Activated naive CD8-positive, alpha-beta T cell treated with anti-CD3 and anti-CD28 coated beads for 36 hours (primary cell): ENCODE measurements at places on chromosomes 4 and X. TPM values are rescaled to one million over a fixed set of nuclear protein-coding genes. Genes with fewer than 3 reads are reported as not detected.

DNA sequence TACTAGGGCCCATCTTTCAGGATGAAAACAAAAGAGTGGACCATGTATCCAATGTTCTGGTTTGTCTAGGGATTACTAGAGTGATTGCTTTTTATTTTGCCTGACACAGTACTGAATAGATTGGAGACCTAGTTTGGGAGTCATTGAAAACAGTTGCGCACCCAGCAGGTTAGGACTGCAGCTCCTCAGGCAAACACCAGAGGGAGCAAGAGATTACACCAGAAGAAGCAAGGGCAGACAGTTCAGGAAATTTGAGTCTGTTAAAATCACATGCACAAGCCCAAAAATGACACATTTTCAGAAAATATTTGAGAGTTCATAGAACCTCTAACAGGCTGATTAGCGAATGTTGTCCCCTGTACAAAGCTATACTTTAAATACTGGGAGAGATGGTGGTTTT lies 55.6 kb downstream of the CYLC1 start:
- H3K36me3 ChIP-seq: no peaks in the 10 kb centered on the region
- H3K27ac ChIP-seq: no peak overlapping the region
- H3K27me3 ChIP-seq: no peaks in the 10 kb centered on the region

DNA sequence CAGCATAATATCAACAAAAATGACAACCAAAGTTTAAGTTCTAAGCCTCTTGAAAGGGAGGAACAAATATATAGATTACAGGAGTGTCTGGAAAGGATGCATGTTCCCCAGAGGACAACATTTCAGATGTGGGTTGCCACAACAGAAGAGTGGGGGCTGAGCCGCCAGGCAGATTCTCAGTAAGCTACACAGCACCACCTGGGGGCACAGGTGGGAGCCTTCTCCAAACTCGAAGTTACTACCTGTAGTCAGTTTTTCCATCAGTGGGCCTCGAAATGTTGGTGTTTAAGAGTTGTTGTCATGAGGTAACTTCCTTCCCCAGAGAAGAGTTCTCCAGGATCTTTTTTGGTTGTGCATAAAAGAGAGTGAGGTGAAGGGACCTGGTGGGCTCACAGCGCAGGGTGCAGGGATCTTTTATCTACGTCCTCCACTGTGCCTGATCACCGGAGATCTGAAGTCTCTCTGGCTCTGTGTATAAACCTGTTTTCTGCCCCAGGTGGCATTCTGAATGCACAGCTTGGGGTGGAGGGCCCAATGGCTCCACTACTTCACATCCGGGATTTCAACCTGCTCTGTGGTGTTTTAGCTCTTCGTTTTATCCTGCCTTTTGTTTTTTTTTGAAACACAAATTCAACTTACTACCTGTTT lies 58.4 kb upstream of the STS start:
- no peaks in the 10 kb centered on the region for H3K27me3 ChIP-seq
- H3K4me1 ChIP-seq: peaks cover 45% of the 10 kb centered on the region
- DNase-seq: peak; percentile 36
- H3K27ac ChIP-seq: peak overlapping the region; percentile 20

DNA sequence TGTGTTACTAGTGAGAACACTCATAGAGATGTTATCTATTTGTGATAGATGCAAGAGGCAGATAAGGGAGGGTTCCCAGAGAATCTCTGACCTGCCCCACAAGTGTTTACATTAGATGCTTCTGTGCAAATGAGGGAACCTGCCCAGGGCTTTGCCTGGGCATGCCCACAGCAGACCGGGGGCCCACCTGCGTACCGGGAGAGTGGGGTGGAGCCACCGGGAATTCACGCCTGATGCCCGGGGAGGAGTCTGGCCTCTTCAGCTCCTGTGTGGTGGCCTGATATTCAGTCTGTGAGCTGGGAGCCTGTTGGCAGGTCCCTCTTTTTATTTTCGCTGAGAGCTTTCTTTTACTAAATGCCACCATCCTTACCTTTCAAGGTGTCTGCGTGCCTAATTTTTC lies 155.7 kb downstream of the SNCA start:
- H3K27ac ChIP-seq: no peak overlapping the region
- DNase-seq: no peak
- H3K27me3 ChIP-seq: peaks cover 22% of the 10 kb centered on the region
- H3K36me3 ChIP-seq: no peaks in the 10 kb centered on the region
- no peak overlapping the region for H3K4me3 ChIP-seq

- H3K27ac ChIP-seq: no peak overlapping the region
- DNase-seq: no peak
- H3K27me3 ChIP-seq: no peaks in the 10 kb centered on the region
- H3K36me3 ChIP-seq: no peaks in the 10 kb centered on the region
- no peak overlapping the region for H3K4me3 ChIP-seq
Observed at GRCh38 chr4:141571362-141571761, 65.0 kb upstream of the IL15 start.

DNA sequence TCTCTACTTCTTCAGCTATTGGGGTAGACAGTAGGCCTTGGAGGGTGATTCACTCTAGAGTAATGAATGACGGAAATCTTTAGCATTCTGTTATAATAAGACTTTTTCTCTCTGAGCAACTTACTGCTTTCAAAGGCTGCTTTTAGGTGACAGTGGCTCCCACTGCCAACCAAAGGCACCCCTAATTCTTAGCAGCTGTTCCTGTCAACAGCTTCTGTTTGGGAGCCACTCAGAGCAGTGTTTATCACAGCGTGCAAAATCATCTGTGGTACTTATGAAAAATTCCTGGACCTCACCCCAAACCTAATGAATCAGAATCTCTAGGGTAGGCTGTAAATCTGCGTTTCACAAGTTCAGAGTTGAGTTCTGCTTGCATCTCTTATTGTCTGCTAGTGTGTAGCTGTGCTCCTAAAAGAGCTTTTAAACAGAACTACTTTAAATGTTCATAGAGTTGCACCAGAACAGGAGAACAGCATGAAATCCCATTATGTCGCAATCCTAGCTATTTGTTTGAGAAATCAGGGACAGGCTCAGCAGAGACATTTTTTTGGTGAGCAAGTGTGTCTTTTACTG lies 52.8 kb upstream of the POU4F2 start:
- H3K4me3 ChIP-seq: no peak overlapping the region
- DNase-seq: no peak
- no peaks in the 10 kb centered on the region for H3K27me3 ChIP-seq
- no peaks in the 10 kb centered on the region for H3K36me3 ChIP-seq
- H3K27ac ChIP-seq: no peak overlapping the region

DNA sequence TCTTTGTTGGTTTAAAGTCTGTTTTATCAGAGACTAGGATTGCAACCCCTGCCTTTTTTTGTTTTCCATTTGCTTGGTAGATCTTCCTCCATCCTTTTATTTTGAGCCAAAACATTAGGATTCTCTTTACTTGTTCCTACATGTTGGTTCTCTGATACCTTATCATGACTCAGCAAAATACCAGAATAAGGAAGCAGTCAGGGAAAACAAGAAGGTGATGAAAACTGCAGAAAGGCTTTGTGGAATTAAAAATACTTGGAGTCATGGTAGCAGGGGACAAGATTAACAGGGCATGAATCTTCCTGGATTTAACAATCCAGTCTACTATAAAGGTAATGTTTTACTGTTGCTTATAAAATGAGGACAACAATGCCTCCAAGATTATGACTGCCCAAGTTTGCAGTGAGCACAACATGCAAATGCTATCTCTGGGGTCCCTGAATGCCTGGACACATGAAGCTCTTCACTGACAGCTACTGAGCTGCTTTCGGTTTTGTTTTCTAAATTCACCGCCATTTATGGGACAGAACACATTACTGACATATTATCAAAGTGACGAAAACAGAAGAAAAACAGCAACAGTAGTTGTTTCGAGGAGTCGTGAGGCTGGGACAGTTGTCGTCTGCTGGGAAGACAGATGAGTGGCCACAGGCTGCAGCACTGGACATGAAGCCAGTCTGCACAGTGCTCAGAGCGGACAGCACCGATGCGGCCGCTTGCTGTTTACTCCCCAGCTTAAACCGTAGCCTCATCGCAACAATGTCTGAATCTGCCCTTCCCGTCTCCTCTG lies 174.5 kb upstream of the DKK2 start:
- no peak for DNase-seq
- H3K36me3 ChIP-seq: no peaks in the 10 kb centered on the region
- no peaks in the 10 kb centered on the region for H3K4me1 ChIP-seq
- no peak overlapping the region for H3K4me3 ChIP-seq

DNA sequence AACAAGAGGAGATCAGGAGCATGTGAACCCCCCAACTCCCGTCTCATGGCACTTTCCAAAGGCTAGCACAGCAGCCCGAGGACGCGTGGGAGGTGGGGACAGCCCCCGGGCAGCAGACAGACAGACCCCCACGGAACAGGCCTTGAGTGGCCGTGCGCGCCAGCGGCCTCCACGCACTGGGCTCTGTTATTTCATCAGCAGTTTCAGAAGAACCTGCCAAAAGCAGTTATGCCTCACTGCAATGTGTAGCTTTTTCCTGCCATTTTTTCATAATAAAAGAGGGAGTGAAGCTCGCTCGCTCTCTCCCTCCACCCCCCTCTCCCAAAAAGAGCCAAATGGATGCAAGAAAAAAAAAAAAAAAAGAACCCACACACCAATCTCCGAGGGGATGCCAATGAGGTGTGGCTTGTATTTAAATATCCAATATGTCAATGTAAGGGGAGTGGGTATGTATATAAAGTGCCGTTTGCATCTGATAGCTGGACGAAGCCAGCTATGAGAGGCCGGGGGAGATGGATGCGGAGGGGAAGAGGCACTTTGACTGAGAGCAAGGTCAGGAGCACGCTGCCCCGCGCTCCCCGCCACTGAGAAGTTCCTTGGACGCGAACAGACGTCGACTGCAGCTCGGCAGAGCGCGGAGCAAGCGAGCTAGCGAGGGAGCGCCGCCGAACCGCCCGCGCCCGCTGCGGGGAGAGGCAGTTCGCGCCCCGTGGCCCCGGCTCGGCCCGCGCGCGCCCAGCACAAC lies at the start of gene FGF16:
Gene FGF16, plus strand, starts transcription at position 482 of the 745 bp plus-strand sequence. CDS start 286 bp downstream, outside the sequence.
- no peaks in the 10 kb centered on the region for H3K36me3 ChIP-seq
- H3K4me3 ChIP-seq: peak within 1 kb of the TSS; percentile 67
- H3K27me3 ChIP-seq: peaks cover 43% of the 10 kb centered on the region
- H3K4me1 ChIP-seq: peaks cover 13% of the 10 kb centered on the region

- no peaks in the 10 kb centered on the region for H3K4me1 ChIP-seq
- no peak for DNase-seq
- peaks cover 4% of the 10 kb centered on the region for H3K27me3 ChIP-seq
Observed at GRCh38 chr4:24887881-24888430, 24.9 kb downstream of the CCDC149 start.

- no peaks in the 10 kb centered on the region for H3K4me1 ChIP-seq
- no peak overlapping the region for H3K4me3 ChIP-seq
- H3K36me3 ChIP-seq: peaks cover 2% of the 10 kb centered on the region
Observed at GRCh38 chrX:70762285-70762684, 146.2 kb downstream of the TEX11 start.

- no peak for DNase-seq
- no peak overlapping the region for H3K4me3 ChIP-seq
- no peaks in the 10 kb centered on the region for H3K36me3 ChIP-seq
- no peak overlapping the region for H3K27ac ChIP-seq
- no peaks in the 10 kb centered on the region for H3K4me1 ChIP-seq
Observed at GRCh38 chr4:131052646-131053045, 1956.7 kb downstream of the C4orf33 start.

DNA sequence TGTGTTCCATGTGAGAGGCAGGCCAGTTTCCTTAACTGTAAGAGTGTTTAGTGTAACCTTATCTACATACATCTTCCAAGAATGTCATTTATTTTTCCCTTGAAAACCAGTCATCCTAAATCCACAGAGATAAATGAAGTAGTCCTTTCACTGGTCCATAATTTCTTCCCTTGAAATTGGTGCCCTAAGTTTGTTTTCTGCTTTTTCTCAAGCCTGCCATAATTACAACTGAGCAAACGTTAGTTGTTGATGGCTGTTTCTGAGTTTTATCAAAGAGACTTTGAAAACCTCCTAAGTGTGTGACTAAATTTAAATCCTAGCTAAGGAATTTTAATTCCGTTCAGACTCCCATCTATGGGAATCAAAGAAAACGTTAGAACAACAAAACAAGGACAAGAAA lies 3.6 kb upstream of the TDO2 start:
- no peak overlapping the region for H3K4me3 ChIP-seq
- H3K27ac ChIP-seq: no peak overlapping the region
- H3K27me3 ChIP-seq: peaks cover 3% of the 10 kb centered on the region
- no peaks in the 10 kb centered on the region for H3K36me3 ChIP-seq

DNA sequence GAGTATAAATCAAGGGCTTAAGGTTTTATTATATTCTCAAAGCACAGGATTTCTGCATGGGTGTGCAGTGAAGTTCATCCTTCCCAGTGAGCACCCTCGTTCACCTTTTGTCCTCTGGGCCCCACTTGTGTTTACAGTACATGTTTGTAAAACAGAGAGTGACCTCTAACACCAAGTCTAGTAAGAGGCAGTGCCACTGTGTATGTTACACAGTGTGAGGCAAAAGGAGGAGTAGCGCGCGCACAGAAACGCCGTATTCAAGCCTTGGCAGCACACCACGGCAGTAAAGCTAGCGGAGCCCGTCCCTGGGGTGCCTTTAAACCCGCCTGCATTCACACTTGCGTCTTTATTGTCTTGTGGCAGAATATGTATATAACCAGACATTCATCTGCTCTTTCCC lies 51.9 kb downstream of the CCNI start:
- peaks cover 73% of the 10 kb centered on the region for H3K36me3 ChIP-seq
- peaks cover 41% of the 10 kb centered on the region for H3K4me1 ChIP-seq
- H3K27ac ChIP-seq: no peak overlapping the region
- DNase-seq: no peak

DNA sequence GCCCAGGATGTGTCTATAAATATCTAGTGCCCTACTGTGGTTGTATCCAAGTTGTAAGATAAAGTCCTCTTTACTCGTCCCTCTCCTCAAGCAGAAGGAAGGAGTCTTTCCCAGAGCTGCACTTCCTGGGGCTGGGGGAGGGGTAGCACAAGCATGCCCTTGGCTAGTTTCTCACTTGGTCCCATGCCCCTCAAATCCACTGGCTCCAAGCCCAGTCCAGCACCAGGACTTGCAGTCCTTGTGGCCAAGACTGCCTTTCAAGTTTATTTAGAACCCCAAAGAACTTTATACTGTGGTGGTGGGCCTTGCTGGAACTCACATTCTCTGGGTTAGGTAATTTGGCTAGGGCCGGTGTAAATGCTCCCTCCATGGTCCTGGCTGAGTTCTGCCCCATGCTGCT lies 43.2 kb upstream of the SLC10A4 start:
- no peak for DNase-seq
- no peaks in the 10 kb centered on the region for H3K36me3 ChIP-seq
- H3K27me3 ChIP-seq: no peaks in the 10 kb centered on the region
- H3K27ac ChIP-seq: no peak overlapping the region
- no peaks in the 10 kb centered on the region for H3K4me1 ChIP-seq
- no peak overlapping the region for H3K4me3 ChIP-seq

DNA sequence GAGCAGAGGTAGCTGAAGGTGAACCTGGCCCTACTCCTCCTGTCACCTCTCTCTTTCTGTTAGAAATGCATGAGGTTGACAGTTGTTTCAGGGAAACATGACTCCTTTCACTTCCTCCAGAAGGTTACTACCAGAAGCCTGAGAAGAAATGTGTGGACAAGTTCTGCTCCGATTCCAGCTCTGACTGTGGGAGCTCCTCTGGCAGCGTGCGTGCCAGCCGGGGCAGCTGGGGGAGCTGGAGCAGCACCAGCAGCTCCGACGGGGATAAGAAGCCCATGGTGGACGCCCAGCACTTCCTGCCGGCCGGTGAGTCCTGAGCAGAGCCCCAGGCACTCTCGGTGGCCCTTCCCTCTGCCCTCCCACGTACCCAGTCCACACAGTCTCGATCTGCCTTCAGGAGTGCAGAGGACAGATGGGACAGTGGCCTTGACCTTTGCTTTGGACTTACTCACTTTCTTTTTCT lies 61.3 kb upstream of the TLR2 start:
- H3K4me3 ChIP-seq: no peak overlapping the region
- H3K27me3 ChIP-seq: no peaks in the 10 kb centered on the region
- peaks cover 32% of the 10 kb centered on the region for H3K36me3 ChIP-seq
- no peak for DNase-seq
- peak overlapping the region; percentile 71 for H3K27ac ChIP-seq
- peaks cover 21% of the 10 kb centered on the region for H3K4me1 ChIP-seq

The CT83 gene
- not detected for total RNA-seq

The BTK gene
- total RNA-seq: 1.1 TPM

The CXCL10 gene
- 2.1 TPM for total RNA-seq

The MAGEA3 gene
- total RNA-seq: not detected

The ADGRG2 gene
- total RNA-seq: not detected
